H9 (cell line): ENCODE measurements at places on chromosomes 16 and 17. TPM values are rescaled to one million over a fixed set of nuclear protein-coding genes. Genes with fewer than 3 reads are reported as not detected.

RND2 gene
- 47.8 and 50.7 TPM in 2 replicates for total RNA-seq

ARHGAP23 gene
- 96.3 and 97.9 TPM in 2 replicates for total RNA-seq

GRCh38 chr16:55294931-55295342 is 29.1 kb upstream of the IRX6 start:
- no peak overlapping the region for H3K4me3 ChIP-seq
- H3K36me3 ChIP-seq = no peaks in the 10 kb centered on the region
- H3K4me1 ChIP-seq = peaks cover 6% of the 10 kb centered on the region; the same call in 1 of the 2 replicates
- no peaks in the 10 kb centered on the region for H3K27me3 ChIP-seq
- DNase-seq = no peak
- H3K27ac ChIP-seq = no peak overlapping the region

DNA sequence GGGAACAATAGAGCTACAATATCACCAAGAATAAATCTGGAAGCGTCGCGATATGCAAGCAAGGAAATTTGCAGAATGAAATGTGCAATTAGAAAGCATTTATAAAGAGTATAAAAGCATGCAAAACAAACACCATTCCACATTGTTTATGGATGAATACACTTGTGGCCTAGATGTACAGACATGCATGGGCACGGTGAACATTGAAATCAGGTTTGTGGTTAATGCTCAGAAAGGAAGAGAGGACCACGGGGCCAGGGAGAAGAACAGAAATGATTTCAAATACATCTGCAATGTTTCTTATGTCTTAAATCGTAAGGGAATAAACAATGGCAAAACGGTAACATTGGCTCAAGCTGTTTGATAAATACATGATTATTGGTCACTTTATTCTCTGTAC is 235.9 kb downstream of the FOXL1 start:
- no peak for DNase-seq
- H3K27ac ChIP-seq = no peak overlapping the region
- H3K27me3 ChIP-seq = no peaks in the 10 kb centered on the region
- no peaks in the 10 kb centered on the region for H3K4me1 ChIP-seq
- H3K4me3 ChIP-seq = no peak overlapping the region
- no peaks in the 10 kb centered on the region for H3K36me3 ChIP-seq

DNA sequence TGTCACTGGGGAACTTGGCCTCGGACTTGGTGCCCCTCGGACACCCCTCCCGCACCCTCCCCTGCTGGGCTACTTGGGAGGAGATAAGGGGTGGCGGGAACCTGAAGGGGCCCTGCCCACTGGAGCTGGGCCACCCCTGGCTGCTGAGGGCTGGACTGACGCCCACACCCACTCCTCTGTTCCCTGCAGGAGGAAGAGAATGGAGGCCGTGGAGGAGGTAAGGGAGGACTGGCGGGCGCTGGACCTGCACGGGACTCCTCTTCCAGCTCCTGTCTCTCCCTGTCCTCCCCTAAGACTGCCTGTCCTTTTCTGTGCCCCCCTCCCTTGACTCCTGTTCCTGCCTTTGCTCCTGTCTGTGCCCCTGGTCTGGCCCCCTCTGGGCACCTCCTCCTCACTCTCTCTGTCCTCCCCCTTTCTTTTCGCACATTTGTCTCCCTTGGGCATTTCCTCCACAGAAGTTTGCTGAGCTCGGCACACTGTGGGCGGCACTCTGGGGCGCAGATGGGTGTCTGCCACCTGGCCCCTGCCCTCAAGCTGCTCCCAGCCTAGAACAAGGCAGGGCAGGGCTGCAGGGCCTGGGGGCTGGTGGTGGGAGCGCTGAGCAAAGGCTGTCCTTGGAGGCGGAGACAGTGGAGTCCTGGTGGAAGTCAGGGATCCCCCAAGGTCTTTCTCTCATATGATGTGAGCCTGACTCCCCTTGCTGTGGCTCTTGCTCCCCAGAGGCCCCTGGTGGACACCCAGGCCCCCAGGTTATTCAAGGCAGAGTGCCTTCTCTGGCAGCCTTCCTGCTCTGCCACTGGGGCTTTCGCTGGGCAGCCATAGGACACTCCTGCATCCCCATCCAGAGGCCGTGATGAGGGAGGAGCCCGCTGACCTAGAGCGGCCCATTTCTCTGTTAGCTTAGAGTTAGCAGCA is 32.7 kb downstream of the ARHGAP23 start:
- peaks cover 26% of the 10 kb centered on the region for H3K36me3 ChIP-seq
